ENCODE measurements at places on chromosomes 1 and 21.
A peak's percentile ranks its signal among the peaks of the same experiment; 100 is the strongest.

- no peak for DNase-seq
Measured at GRCh38 chr1:205546541-205546940, 42.1 kb downstream of the CDK18 start.

- DNase-seq = no peak
Measured at GRCh38 chr1:180911640-180912191, 981 bp upstream of the KIAA1614 start.

- no peak for DNase-seq
Measured at GRCh38 chr1:38489844-38490270, 369.7 kb downstream of the RRAGC start.

- DNase-seq = no peak
Measured at GRCh38 chr1:53577761-53578100, 118.5 kb downstream of the DMRTB1 start.

- no peak for DNase-seq
Measured at GRCh38 chr1:183903101-183903500, 98.2 kb downstream of the RGL1 start.

GRCh38 chr1:244778344-244778743, 57.1 kb upstream of the COX20 start:
- DNase-seq = no peak

DNA sequence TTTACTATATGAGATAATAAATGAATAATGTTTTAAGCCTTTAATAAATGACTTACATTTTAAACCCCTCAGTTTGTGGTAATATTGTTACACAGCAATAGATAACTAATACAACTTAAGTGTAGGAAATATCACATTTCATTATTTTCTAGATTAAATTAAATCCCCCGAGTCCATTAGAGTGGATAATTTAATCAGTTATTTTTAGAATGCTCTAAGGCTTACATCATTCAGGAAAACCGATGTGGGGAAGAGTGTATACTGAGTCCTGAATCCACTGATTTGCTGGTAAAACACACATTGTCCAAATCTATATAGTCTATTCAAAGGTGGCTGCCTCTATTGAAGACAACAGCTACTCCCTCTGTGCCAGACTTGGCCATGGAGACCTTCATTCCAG, 35.7 kb upstream of the DOCK7 start:
- DNase-seq = no peak

DNA sequence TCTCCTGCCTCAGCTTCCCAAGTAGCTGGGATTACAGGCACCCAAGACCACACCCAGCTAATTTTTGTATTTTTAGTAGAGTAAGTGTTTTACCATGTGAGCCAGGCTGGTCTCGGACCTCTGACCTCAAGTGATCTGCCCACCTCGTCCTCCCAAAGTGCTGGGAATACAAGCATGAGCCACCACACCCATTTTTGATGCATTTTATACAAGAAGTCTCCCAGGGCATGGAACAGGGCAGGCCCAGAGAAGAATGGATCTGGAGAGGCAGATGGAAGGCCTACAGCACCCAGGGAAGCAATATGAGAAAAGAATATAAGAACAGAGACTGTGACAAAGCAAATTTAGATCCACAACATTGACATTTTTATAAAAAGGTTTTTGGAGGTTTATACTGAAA, 18.8 kb upstream of the IFNAR1 start:
- no peak for DNase-seq

GRCh38 chr1:66335859-66336640, 197.9 kb upstream of the SGIP1 start:
- DNase-seq = no peak

DNA sequence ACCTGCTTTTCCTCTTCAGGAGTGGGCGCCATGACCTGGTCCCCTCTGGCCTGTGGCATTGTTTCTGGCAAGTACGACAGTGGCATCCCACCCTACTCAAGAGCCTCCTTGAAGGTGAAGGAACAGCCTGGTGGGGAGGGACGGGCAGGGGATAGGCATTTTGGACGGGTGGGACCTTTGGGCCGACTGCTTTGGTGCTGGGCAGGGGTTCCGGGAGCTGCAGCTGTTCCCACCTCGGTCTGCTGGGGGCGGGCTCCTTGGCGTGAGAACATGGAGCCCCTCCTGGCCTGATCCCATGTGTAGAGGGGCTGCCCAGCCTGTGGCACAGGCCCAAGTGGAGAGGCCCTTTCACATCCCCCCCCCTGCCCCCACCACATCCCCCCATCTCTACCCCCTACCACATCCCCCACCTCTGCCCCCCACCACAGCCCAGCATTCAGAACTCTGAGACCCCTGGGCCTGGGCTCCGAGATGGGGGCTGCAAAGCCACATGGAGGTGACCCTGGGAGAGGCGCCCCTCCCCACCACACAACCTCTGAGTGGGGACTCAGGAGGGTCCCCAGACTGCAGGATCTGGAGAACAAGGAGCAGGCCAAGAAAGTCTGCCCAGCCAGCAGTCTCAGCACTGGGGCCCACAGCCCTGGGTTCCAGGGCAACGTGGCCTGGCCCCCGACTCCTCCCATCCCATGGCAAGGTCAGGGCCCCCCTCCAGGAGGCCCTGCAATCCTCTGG, 50.0 kb downstream of the KCNAB2 start:
- no peak for DNase-seq

GRCh38 chr1:144551543-144552424, 40.9 kb upstream of the PPIAL4F start:
- DNase-seq = peak; percentile 86

DNA sequence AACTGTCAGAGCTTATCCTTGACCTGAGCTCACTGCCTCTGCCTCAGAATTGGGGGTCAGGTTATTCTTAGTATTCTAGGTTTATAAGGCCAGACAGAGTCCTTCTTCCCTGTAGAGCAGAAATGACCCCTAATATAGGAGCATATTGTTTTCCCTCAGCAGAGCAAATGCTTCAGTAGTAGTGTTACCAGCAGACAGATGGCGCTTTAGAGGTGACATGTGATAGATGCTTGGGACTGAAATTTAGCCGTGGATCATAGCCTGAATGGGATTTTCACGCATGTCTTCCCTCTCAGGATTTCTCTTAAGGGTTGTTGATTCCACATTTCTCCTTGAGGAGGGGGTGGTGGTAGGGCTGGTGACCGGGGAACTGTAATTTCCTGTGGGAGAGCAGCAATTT, 24.5 kb downstream of the ADARB1 start:
- DNase-seq = no peak

DNA sequence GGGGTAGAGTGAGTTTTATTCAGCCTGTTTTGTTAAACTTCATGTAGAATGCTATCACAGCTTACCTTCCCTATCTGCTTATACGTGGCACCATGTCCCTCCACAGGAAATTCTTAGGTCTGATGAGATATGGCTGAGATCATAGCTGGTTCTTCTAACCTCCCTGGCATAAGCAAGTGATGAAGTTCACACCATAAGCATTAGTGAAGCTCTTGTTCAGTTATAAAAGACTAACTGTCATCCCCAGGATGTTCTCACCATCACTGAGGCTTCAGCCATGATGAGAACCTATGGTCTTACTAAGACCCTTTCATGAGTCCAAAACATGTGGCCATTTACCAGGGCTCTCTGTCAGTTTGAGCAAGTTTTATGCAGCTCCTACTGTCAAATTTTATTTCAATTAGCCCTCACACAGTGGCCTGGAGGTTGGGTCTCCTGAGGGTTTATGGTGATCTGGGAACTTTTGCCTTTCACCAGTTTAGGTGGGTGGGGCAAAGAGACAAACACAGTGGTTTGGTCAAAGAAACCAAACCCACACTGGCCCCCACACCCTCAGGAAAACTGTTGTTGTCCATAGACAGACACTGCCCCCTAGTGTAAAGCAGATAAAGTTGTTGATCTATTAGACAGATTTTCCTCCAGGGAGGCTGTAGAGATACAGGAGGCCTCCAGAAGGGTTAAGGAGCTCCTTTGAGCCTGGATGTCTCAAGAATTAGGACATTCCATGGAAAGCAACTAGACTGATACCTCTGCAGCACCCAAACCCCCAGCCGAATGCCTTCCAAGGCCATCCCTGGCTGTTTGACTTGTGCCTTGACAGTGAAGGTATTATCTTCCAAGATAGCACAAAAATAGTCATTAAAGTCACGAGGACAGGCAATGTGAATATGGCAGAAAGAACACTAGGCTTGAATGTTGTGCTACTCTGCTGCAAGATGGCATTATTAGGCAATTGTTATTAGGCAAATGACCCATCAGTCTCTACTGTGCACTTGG, 5.0 kb downstream of the SLC22A15 start:
- DNase-seq = peak; percentile 10

- DNase-seq = no peak
Measured at GRCh38 chr1:194570476-194570875, 1384.1 kb upstream of the B3GALT2 start.

GRCh38 chr1:92964998-92965397, 3.7 kb upstream of the DIPK1A start:
- no peak for DNase-seq

- no peak for DNase-seq
Measured at GRCh38 chr1:54394104-54394503, 12.1 kb downstream of the SSBP3 start.

- no peak for DNase-seq
Measured at GRCh38 chr1:67166196-67166595, at the start of gene IL23R. Gene IL23R, plus strand, starts transcription at chr1:67166454. Its CDS starts 1,667 bp downstream, at chr1:67168121.

GRCh38 chr1:203536575-203536974, 42.6 kb downstream of the OPTC start:
- no peak for DNase-seq

DNA sequence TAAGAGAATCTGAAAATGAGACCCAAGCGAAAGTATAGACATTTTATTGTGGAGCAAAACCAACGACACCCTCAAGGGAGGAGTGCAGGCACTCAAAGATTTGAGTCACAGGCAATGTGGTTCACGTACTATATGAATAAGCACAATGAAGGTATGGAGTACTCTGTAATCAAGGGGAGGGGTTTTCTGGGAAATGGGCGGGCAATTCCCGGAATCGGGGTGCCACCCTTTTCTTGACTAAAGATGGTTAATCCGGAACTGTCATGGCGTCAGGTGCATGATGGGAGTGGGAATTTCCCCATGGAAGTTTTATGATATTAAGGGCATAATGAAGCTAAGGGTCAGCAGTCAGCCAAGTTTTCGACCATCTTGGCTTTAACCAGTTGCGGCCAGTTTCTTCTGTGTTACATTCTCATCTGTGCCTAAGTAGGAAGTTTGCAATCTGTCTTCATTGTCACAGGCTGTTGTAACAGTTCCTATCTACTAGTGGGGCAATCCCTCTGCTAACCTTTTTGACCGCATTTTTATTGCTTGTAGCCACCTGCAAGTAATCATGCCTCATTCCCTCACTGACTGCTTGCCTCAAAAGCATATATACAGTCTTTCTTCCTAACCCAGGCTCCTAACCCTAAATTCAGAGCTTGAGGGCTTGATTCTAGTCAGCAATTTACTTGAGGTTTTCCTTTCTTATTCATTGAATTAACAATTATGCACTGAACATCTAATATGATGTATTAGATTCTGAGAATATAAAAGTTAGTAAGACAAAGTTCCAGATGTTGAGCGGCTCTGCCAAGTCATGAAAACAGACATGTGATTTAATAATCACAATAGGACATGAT, 775 bp upstream of the AIM2 start:
- DNase-seq = no peak

- no peak for DNase-seq
Measured at GRCh38 chr1:165645654-165646366, 14.8 kb downstream of the MGST3 start.

DNA sequence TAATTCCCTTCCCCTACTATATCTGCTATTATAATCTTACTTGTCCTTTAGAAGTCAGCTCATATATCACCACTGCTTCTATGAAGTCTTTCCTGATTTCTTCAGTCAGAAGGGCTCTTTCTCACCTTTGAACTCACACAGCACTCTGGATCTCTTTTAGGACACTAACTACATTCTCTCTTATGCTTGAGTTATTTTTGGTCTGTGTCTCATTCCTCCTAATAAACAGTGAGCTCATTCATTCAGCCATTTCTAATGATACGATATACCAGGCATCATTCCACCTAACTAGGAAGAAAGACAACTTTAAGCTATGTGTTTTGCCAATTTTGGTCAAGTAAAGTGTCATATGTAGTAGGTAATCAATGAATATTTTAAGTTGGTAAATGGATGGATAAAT, 1.2 kb upstream of the STYXL2 start:
- DNase-seq = no peak

- no peak for DNase-seq
Measured at GRCh38 chr1:20958430-20958829, 171.3 kb upstream of the HP1BP3 start.

DNA sequence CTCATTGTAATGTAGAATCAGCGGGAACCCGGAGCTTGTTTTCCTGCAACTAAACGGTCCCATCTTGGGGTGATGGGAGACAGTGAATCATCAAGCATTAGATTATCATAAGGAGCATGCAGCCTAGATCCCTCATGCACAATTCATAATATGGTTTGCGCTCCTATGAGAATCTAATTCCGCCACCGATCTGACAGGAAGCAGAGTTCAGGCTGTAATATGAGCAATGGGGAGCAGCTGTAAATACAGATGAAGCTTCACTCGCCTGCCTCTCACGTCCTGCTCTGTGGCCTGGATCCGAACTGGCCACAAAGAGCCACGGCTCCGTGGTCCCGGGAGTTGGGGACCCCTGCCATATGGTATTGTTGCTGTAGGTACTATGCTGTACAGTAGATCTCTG, 1.6 kb downstream of the IFI44 start:
- DNase-seq = no peak

DNA sequence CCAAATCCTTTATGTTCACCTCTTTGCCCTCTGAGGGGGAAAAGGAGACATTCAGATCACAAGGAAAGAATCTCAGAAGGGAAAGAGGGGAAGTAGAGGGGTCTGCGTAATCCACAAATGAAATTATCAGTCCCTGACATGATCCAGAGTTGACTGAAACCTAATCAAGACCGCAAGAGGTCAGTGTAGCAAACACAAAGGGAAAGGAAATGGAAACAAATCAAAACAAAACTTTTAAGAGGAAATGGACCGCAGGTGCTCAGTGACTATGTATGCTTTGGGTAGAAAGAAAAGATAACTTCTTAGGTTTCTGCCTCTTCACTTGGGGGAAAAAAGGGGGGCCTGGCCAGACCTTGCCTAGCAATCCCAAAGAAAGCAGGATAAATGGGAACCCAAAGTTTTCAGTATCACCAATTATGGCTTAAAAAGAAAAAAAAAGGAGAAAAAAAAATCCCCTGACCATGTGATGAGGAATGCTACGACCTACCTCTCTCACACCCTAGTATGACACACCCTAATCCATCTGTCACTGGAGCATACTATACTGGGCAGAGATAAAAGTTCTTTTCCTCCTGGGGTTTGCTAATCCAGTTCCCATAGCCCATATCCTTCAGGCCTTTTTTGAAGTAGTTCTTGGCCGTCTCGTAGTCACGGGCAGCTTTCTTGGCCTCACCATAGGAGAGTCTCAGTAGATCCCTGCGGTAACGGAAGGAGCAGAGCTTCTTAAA, 16.9 kb downstream of the CHRNB2 start:
- no peak for DNase-seq

- no peak for DNase-seq
Measured at GRCh38 chr1:180917306-180918065, 4.8 kb downstream of the KIAA1614 start.

- peak; percentile 52 for DNase-seq
Measured at GRCh38 chr21:39033878-39034589, 149.2 kb downstream of the PSMG1 start.

GRCh38 chr1:27855085-27855484, 17.3 kb upstream of the THEMIS2 start:
- DNase-seq = no peak

All from right kidney (tissue), 9 donors.